ENCODE measurements at places on chromosomes 5 and 9.

- DNase-seq, result no peak
Observed at GRCh38 chr5:66642538-66642937, 46.3 kb downstream of the MAST4 start.

GRCh38 chr5:17216176-17216973 lies 1.1 kb upstream of the BASP1 start:
- DNase-seq, result peak; percentile 41

DNA sequence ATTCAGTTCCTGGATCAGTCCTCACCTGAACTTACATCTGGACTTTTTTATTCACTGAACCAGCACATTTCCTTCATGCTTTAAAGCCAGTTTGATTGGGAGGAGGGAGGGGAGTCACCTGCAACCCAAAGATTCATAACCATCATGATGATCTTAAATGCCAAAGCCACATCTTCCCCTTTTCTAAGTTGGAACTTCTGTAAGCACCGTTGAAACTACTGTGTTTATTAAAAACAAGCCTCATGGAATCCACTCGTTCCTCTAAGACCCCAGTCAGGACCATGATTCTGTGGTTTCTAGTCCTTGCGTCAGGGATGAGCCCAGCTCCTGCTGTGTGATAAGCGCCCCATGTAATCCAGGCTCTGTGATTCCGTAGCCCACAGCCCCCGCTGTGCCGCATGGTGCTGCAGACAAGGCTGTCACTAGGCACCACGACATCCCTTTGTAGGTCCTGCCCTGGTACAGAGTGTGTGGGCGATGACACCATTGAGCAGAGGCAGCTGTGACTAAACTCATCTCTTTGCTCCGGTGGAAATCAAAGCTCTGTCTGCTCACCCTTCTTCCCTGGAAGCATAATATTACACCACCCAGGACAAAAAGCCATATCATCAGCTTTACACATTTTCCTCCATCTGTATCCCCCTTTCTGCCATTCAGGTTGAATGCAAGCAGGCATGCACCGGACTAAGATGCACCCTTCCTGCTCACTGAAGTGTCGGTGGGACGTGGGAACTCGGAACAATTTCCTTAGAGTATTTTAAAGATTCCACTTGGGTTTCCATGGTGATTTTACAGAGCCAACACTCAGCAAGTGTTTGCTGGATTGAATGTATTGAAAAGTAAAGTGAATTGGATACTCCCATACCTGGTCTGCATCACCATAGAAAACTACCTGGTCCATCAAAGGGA lies 132.0 kb upstream of the FSTL4 start:
- DNase-seq, result no peak

- no peak for DNase-seq
Observed at GRCh38 chr5:142428036-142428772, 103.4 kb upstream of the SPRY4 start.

GRCh38 chr5:135430135-135430437 lies 17.1 kb downstream of the DCANP1 start:
- no peak for DNase-seq

- no peak for DNase-seq
Observed at GRCh38 chr5:86974955-86975354, 292.7 kb upstream of the RASA1 start.

- no peak for DNase-seq
Observed at GRCh38 chr5:157574456-157575380, 857 bp downstream of the ADAM19 start.

DNA sequence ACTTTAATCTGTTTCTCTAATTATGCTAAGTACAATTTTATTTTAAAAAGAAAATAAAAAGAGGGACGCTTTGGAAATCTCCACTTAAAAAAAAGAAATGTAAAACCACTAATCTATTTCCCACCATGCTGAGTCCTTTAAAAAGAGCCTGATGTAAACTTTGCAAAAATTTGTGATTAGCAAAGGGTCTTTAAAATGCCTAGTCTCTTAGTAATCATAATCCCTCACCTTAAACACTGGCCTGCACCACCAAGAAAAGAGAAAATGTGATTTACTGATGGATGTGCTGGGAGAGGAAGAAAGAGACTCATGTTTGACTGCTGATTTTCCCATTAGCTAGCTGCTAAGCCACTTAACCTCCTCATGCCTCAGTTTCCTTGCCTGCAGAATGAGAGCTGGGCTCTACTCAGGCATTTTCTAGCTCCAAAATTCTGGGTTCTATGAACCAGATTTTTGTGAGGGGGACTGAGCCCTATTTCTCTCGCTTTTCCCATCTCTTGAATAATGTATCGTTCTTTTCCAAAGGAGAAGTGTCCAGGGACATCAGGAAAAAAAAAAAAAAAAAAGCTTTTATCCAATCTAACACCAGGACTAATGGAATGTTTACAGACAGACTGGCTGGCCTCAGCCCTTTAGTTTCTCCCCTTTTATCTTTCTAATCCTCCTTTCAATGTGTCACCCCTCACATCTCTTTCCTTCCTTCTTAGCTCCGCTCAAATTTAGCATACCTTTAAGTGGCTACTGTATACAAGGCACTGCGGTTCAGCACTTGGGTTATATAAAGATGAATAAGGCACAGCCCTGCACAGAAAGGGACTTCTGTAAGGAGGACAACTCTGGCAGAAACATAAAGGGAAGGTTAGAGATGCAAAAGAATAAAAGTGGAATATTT lies 312.4 kb downstream of the ARL15 start:
- DNase-seq, result no peak

DNA sequence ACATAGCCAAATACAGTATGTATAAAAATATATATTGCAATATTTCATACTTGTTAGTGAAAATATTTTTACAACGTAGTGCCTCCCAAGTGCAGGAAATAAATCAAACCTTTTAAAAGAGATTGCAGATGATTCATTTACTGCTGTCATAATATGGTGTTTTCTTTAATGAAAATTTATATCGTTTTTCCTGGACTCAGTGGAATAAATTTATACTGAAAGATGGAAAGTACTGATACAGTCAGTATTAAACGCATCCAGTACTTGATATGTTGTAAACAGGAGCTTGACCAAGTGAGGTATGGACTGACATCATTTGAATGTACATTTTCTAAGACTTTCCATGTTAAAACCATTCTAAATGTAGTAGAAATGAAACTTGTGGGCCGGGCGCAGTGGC lies 143.4 kb upstream of the ZNF608 start:
- no peak for DNase-seq

- no peak for DNase-seq
Observed at GRCh38 chr9:89939181-89939580, 334.4 kb downstream of the GADD45G start.

GRCh38 chr5:37888476-37888875 lies 48.6 kb upstream of the GDNF start:
- DNase-seq, result no peak

DNA sequence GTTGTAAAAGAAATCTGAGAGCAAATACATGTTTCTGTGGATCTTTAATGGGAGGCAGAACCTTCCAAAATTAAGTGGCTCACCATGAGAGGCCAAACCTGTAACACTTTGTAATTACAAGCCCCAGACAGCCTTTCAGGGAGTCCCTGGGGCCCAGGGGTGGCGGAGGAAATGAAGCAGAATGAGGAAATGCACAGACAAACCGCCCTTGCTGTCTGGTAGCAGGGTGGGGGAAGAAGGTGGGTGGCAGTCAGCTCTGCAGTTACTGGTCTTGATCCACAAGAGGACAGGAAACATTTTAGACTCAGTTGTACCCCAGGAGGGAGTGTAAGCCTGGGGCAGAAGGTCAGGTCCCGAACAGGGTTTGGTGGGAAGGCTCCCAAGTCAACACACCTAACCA lies 6.5 kb downstream of the ARL14EPL start:
- no peak for DNase-seq

- DNase-seq, result no peak
Observed at GRCh38 chr5:139951296-139951924, 91.7 kb downstream of the NRG2 start.

- no peak for DNase-seq
Observed at GRCh38 chr5:82222597-82223574, 55.3 kb downstream of the RPS23 start.

DNA sequence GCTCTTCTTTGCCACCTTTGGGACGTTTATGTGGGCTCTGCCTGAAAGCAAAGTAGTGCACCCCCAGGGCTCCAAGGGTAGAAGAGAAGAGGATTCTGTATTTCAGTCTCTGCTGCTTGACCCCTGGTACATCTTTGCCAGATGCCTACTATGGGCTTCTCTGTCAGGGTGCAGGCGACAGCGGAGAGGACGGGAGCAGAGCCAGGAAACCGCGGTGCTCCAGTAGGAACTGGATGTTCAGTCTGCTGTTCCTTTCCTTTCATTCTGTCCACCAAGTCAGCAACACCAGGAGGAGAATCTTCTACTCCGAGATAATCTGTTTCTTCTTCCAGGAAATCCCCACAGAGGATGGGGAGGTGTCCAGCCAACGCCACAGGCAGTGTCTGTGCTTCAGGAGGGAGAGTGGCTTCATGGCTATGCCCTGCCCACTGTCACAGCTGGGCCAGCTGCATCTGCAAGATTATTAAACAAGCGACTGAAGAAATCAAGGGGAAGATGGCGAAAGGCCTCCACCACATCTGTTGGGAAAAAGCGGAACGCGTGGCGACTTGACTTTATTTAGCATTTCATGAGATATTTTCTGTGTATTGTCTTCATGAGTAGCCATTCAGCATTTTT lies 398.3 kb downstream of the IRX1 start:
- no peak for DNase-seq

DNA sequence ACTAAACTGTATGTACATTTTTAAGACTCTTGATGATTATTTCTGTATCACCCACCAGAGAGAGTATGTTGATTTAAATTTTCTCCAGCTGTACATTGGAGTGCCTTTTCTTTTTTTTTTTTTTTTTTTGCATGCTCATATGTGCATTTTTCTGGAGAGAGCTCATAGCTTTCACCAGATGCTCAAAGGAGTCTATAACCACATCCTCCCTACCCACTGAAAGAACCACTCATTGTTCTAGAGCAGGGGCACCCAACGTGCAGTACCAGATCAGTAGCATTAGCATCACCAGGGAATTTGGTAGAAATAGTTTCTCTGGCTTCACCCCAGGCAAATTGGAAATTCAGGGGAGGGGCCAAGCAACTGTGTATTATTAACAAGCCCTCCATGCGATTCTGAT lies 53.9 kb upstream of the TMEM171 start:
- no peak for DNase-seq

DNA sequence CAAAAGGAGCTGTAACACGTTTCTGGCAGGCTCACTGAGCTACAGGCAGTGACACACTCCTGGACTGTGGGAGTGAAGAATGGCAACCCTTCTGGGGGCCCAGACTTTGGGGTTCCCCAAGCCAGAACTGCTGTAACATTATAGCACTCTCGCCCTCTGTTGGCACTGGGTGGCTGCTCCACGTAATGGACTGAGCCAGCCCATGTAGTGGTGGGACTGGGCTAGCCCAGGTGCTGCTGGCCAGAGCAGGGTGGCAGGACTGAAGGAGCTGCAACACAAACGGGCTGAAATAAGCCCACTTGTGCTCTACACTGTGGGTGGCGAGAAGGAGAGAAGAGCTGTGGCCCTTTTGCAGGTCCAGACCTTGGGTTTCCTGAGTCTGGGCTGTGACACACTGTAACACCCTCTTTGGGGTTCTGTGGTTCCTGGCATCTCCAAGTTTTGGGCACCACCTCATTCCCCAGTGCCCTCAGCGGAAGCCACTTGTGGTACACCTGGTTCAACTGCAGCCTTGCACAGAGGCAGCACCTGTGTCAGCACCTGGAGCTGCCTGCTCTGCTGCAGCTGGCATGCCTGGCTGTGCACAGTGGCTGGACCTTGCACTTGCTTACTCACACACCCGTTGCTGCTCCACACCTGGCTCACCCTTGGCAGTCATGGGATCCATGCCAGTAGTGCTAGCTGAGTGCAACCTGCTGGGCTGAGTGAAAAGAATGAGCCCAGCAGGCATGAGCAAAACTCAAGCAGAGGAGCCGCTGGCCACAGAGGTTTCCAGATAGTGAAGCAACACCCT lies 95.0 kb upstream of the PRR16 start:
- no peak for DNase-seq

- no peak for DNase-seq
Observed at GRCh38 chr5:133368916-133369783, 243.2 kb downstream of the FSTL4 start.

All from stimulated activated CD4-positive, alpha-beta T cell treated with anti-CD3 and anti-CD28 coated beads, Interleukin-4, amount 100 ng/mL, for 4 hours (primary cell).